K562 (cell line): ENCODE measurements at places on chromosomes 1 and 21. TPM values are rescaled to one million over a fixed set of nuclear protein-coding genes. Genes with fewer than 3 reads are reported as not detected.

CDCA8 gene
- polyA plus RNA-seq, result 74.1 and 81.7 TPM in 2 replicates

GRCh38 chr1:169546087-169546995, 39.9 kb downstream of the F5 start:
- peak; percentile 46 for DNase-seq

GRCh38 chr1:116724765-116725375, 29.4 kb upstream of the CD2 start:
- peak; percentile 70 for DNase-seq

DNA sequence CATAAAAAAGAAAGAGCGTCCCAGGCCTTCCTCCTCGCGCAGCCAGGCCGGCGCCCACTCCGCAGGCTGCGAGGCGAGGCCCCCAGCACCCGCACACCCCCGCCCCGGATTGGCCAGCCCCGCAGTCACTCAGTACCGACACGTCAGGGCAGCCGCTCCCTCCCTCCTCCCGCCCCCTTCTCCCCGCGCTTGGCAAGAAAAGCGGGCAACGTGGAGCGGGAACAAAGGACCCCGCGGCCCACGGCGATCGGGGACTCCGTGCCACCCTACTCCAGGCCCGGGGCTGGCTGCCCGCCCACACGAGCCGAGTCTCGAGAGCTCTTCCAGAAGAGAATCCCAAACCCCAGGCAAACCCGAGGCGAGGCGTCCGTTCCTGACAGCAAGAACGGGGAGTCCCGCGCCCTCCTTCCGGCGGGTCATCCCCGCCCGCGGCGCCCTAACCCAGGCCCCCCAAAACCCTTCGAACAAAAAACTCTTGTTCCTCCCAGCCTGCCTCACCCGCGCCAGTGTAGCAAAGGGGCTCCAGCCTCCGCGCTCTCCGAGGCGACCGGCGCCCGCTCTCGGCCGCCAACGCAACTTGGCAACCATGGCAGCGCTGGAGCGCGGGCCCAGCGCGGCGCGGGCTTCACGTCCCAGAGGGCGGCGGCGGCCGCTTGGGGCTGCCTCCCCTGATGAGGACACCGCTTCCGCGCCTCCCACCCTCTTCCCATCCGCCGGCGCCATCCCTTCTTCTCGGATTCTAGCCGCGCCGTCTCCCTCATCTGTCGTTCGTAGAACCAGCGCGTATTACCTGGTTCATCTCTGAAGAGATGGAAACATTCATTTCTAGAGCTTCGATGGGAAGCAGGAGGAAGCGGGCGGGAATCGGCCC, 645 bp downstream of the IVNS1ABP start:
- DNase-seq, result peak; percentile 81

DNA sequence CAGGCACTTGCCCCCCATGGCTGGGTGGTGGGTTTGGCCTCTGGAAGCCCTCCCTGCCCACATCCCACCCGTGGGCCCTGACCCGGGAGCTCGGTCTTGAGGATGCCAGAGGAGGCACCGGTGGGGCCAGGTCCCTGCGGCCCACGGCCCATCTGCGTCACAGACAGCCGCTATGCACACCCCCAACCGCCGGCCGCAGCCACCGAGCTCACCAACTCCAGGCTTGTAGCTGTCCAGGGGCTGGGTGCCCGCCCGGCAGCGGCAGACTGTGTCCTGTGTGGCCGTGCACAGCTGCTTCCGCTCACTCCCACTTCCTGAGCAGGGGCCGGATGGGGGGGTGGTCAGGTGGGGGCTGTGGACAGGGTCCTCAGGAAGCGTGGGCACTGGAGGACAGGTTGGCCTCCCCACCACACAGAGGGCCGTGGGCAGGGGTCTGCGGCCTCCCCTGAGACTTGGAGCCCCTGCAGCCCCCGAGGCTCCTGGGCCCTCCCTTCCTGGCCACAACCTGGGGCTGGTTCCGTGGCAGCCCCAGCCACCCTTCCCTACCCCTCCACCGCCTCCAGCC, 1.1 kb downstream of the TNFRSF4 start:
- no peak for DNase-seq
